T-cell (primary cell): ENCODE measurements at places on chromosomes 5 and 9.
A peak's percentile ranks its signal among the peaks of the same experiment; 100 is the strongest.

DNA sequence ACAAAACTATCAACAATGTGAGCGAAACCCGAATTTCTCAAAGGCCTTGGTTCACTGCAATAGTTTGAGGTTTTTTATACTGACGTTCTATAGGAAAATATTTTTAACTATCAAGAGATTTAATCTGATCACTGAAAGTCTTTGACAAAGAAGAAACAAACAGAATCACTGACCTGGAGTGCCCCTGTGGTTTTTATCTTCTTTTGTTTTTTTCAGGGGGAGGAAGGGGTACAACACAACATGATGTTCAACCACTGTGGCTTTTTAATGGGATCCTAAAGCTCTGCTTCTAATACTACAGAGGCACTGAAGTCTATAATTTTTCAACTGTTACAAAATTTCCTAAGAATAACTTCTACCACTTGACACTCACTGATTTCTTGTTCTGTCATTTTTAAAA lies 185.9 kb downstream of the AP3B1 start:
- no peak for DNase-seq

DNA sequence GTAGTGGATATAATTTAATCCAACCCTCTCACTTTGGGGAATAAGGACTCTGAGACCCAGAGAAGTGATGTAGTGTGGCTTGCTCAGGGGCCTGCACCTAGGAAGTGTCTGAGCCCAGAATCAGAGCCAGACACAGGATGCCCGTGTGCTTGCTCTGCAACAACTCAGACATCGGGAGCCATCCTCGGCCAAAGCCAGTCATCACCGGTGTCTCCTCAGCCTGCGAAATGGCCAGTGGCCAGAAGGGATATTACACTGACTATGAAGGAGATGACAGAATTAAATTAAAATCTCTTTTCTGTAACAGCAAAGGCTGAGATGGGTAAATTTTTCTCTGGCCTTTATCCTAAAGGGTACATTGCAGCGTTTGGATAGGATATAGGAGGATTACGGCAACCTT lies 102.9 kb downstream of the MARCHF11 start:
- no peak for DNase-seq

- no peak for DNase-seq
These were observed 6.2 kb downstream of the GLRX start for GRCh38 chr5:95816341-95816740.

GRCh38 chr9:129493706-129494047 lies 127.2 kb downstream of the C9orf50 start:
- DNase-seq, result no peak

GRCh38 chr5:143134900-143135299 lies 268.6 kb downstream of the NR3C1 start:
- no peak for DNase-seq

- DNase-seq, result no peak
These were observed 146.0 kb upstream of the NMUR2 start for GRCh38 chr5:152551061-152551460.

GRCh38 chr9:109821711-109822110 lies 41.7 kb downstream of the PALM2AKAP2 start:
- DNase-seq, result no peak

- no peak for DNase-seq
These were observed 40.5 kb downstream of the BHMT start for GRCh38 chr5:79151942-79152671.

DNA sequence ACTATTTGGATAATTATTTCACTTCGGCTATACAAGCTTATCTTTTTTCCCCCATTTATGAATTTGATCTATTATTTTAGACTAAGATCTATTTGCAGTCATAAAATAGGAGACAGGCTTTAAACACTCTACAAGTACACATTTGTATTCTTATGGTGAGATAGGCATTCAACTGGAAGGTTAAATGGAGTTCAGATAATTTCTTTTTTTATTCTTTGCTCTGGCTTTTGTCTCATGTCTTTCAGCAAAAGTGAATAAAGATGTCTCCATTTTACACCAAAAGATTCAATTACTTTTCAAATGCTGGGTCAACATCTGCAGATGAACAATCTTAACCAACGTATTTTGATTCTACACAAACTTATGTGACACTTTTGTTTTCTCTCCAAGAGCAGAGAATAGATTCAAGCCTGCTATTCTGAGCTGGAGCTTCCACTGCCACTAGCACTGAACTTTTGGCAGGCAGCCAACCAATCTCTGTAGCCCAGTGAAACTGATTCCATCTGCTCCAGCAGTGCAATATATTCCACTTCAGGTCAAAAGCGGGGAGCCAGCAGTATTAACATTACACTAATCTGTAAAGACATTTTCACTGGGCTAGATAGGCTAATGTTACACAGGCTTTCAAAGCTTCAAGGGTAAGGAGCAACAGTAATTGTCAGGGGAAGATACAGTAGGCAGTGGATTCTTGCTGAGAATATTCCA lies 452.0 kb upstream of the ZNF608 start:
- DNase-seq, result no peak

DNA sequence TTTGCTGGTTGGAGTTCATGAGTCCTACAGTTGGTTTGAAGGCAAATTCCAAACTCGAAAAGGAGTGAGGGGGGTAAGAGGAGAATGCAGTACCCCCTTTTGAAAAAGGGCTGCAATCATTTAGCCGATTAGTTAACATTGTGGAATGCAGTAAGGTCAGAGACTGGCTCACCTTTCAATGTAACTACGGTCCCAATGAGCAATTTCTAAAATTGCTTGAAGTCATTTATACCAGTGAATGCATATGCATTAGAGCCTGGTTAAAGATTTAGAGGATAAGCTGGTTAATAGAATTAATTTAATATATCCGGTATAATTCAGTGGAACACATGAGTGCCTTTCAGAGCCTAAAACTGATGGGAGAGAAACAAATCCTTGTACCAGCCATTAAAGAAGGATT lies 172.6 kb upstream of the PAPPA start:
- no peak for DNase-seq

GRCh38 chr9:125600194-125600593 lies 106.8 kb downstream of the MAPKAP1 start:
- DNase-seq, result no peak

GRCh38 chr5:139745800-139746690 lies 49.6 kb upstream of the PSD2 start:
- peak; percentile 63 for DNase-seq

- no peak for DNase-seq
These were observed 215.7 kb upstream of the OTULINL start for GRCh38 chr5:14365831-14366430.

DNA sequence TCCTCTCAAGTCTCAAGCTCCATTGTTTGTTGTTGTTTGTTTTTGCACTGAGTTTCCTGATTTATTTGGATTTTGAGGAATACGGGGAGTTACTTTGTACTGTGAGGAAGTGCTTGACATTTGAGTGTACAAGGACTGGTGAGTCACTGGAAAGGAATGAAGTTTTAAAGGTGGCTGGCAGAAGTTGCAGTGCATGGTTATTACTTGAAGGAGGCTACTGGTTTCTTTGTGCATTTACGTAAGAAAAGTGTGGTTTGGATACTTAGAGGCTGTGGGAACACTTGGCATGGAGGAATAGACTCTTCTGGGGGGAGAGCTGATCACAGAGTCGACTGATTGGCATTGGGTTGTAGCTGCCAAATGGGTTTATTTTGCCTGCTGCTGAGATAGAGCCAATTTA lies 919.0 kb downstream of the TAF11L14 start:
- no peak for DNase-seq

DNA sequence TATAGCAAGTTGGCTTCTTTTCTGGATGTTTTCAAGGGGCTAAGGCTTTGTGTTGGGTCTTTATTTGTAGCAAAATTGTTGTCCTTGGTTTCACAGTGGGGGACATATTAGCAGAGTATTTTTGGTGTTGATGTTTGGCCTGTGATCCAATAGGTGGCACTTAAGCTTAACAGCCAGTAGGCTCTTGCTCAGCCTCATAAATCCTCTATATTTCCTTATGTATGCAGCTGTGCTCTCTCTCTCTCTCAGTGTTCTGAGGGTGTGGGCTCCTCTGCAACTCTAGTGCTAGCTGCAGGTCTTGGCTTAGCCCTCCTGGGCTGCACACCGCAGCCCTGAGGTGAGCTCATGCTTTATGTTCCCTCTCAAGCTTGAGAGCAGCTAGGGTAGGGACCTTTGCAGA lies 195.0 kb upstream of the GHR start:
- DNase-seq, result no peak

GRCh38 chr9:71984403-71984802 lies 73.0 kb downstream of the C9orf85 start:
- DNase-seq, result no peak

- DNase-seq, result no peak
These were observed 157.1 kb downstream of the CCDC192 start for GRCh38 chr5:127860291-127860690.

DNA sequence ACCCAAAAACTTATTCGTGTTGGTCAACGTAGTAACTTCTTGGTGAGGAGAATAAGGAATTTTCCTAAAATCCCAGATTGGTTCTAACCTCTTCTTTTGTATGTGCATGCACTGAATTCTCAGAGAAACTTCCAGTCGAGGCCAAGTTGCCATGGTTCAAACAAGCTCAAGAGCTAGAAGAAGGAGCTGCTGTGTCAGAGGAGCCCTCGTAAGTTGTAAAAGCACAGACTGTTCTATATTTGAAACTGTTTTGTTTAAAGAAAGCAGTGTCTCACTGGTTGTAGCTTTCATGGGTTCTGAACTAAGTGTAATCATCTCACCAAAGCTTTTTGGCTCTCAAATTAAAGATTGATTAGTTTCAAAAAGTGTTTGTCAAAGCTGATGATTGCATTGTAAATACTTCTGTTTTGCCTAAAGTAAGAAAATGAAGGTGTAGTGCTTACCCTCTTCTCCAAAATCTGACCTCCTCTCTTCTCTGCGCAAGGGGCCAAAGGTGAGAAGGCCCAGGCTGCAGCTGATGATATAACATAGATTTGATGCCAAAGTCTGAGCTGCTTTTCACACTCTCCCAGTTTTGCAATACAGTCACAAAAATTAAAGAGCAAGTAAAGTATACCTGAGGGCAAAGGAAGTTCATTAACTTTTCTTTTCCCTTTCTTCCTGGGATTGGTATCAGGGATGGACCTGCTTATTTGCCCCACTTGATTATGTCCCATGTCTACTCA lies 210.8 kb downstream of the ADAMTSL1 start:
- DNase-seq, result no peak

GRCh38 chr9:69206047-69206446 lies 32.0 kb downstream of the TJP2 start:
- DNase-seq, result no peak

DNA sequence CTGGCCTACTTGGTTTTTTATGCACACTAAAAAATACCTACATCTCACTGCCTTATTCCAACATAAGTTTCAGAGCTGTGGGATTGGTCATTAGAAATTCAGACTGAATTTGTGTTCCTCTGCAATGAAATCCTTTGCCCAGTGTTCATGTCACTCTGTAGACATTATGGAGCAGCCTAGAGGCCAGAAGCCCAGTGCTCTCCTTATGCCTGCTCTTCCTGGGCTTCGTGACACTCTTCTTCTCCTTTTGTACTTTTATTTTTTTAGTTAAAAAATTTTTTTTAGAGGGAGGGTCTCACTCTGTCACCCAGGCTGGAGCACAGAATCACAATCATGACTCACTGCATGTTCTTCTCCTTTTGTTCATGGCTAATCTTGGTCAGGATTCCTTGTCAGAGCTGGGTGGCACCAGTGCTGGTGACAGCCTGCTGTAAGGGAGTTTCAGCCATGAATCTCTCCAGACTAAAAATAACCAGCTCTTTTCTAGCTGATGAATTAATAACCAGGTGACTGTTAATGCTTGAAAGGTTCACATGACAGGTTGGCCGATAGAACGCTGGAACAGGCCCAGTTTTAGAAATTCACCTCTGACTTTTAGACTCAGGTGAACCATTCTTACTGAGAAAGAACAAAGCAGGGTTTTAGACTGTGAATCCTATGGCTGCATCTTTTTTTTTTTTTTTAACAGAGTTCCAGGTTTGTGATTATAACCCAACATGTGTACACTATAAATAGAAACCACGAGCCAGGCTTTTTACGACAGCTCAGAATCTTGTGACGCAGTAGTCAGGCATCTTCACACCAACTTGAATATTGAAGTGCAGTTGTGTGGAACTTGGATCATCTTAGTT lies 34.1 kb upstream of the C5orf47 start:
- DNase-seq, result no peak

DNA sequence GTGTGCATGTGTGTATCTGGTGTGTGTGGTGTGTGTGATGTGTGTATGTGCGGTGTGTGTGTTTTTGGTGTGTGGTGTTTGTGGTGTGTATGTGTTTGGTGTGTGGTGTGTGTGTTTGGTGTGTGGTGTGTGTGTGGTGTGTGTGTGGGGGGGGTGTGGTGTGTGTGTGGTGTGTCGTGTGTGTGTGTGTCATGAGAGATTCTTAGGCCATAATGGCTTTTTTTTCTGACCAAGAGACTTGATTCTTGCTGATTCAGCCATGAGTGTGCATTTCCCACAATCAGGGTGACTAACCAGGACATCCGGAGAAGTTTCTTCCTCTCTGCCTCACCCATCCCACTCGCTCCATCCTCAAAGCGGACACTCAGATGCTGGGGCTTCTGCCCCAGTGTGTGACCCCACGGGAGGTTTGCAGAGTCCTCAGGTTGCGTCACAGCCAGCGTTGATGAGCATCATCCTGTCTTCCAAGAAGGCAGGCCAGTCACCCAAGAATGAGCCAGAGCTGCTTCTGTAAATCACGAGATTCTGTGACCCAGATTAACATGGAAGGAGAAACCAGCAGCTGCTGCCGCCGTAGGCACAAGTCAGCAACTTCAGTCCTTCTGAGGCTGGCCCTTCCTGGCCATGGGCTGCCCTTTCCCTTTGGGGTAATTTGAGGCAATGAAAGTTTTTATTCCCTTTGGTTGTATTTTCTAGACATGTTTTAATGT lies 12.5 kb upstream of the CTSL start:
- DNase-seq, result no peak

DNA sequence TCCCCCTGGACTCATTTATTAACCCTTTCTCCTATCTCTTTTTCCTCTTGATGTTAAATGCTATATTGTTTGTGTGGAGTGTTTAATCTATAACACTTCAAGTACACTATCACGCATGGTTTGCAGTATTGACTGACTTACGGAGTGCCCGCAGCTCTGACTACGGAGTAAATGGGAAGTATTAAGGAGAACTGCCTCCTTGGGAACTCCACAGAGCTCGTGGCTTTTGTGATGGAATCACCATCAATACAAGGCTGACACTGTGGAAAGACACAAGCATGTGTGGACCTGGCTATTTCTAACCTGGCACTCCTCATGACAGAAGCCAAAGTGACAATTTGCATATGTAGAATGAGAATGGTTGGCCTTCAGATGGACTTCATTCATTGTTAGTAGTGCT lies 66.2 kb downstream of the SFXN1 start:
- no peak for DNase-seq

GRCh38 chr5:88778736-88779135 lies 104.2 kb downstream of the MEF2C start:
- no peak for DNase-seq

- no peak for DNase-seq
These were observed 7.4 kb downstream of the NPR2 start for GRCh38 chr9:35798658-35799374.
